ENCODE measurements at places on chromosomes 2 and 18.

DNA sequence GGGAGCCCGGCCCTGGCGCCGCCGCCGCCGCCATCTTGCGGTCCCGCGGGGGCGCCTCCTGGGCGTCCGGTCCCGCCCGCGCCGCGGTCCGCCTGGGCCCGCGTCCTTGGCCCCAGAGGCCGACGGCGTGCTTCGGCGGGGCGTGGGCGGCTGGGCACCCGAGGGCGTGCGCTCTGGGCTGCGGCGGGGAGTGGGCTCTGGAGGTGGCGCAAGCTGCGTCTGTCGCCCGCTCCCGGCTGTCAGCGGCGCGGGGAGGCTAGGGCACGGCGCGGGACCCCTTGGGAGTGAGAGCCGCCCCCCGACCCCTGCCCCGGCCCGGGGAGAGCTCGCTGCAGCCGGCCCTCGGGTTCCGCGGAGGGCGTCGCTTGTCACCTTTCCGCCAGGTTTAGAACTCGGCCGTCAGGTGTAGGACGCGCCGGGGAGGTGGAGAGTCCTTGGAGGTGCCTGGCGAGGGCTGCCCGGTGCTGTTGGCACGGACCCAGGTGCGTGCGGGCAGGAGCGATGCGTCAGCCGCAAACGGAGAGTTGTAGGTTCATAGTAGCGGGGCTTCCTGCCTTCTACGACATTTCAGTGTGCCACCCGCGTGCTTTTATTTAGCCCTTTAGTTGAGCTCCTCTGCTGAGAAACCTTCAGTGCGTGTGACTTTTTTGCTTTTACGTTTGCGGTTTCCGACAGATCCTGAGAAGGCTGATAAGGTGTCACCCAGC, 921 bp downstream of the VAPA start:
- peak; percentile 55 for DNase-seq

GRCh38 chr2:63378589-63378988, 209.7 kb downstream of the WDPCP start:
- DNase-seq, result no peak

DNA sequence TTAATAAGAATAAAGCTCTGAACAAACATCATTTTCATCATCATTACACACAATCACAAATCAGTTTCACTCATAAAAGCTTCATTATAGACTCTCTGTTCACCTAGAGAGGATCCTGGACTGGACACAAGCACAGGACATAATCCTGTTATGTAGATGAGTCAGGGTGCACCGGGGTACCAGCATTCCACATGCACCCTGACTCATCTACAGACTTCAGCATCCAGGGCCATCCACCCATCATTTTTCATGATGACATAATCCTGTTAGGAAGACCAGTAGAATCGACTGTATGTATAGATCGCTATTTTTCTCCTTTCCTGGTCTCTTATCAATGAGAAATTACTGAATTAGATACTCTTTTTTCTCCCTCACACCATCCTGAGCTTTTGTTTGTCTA, 73.7 kb upstream of the PIK3C3 start:
- no peak for DNase-seq

- no peak for DNase-seq
Observed at GRCh38 chr2:50018292-50018691, 864.0 kb upstream of the FSHR start.

- no peak for DNase-seq
Observed at GRCh38 chr18:9868857-9869714, 16.7 kb upstream of the TXNDC2 start.

DNA sequence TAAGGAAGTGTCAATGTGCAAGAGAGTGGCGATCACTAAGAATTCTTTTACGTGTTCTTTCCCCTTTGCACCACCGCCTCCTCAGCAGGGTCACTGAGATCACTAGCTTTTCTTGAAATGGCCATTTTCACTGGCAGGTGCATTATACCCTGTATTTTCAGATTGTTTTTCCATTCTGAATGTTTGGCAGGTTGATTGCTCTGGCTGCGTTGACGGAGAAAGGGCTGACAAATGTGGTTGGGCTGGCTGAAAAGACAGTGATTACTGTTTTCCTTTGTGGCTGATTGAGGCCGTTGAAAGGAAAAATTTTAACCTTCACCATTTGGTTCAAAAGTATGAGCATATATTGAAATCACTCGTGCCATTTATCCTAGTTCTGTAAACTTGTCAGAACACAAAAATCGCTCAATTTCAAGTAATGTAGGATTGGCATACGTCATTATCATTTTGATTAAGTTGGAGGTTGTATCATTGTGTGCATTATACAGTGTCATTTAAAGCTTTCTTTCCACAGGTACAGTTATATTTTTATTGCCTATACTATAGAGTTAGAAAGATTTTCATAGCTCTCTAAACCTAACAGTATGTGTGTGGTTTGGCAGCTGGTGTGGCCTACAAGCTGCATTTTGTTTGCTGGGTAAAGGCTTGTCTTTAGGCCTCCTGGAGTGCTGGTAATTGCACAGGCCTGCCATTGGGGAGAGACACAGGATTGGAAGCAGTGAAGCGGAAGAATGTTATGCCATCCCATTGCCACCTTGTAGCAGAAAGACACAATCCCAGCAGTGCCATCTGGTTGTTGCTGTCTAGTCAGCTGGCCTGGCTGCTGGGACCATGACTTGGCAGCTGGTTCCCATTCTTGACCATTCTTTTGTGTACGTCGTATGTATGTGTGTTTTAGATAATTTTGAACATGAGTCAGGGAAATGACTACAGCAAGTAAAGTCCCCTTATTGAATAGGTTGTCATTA, 36.7 kb downstream of the DYNC1I2 start:
- DNase-seq, result peak; percentile 90

GRCh38 chr2:38997781-38998180, 108.1 kb downstream of the ARHGEF33 start:
- no peak for DNase-seq

DNA sequence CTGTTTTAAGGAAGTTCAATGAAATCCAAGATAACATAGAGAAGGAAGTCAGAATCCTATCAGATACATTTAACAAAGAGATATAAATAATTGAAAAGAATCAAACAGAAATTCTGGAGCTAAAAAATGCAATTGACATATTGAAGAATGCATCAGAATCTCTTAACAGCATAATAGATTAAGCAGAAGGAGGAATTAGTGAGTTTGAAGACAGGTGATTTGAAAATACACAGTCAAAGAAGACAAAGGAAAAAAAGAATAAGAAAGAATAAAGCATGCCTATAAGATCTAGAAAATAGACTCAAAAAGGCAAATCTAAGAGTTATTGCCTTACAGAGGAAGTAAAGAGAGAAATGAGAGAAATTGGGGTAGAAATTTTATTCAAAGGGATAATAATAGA, 204.1 kb downstream of the SS18 start:
- no peak for DNase-seq

DNA sequence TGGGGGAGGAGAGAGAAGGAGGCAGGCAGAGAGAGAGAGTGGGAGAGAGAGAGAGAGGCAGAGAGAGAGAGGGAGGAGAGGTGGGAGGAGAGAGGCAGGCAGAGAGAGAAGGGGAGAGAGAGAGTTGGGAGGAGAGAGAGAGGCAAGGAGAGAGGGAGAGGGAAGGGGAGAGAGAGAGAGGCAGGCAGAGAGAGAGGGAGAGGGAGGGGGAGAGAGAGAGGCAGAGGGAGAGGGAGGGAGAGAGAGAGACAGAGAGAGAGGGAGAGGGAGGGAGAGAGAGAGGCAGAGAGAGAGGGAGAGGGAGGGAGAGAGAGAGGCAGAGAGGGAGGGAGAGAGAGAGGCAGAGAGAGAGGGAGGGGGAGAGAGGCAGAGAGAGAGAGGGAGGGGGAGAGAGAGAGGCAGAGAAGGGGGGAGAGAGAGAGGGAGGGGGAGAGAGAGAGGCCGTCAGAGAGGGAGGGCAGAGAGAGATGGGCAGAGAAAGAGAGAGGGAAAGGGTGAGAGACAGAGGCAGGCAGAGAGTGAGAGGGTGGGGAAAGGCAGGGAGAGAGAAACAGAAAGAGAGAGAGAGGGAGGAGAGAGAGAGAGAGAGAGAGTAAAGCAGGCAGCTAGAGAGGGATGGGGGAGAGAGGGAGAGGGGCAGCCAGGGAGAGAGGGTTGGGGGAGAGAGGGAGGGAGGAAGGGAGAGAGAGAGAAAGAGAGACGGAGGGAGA, 122.2 kb upstream of the PXDN start:
- DNase-seq, result no peak

DNA sequence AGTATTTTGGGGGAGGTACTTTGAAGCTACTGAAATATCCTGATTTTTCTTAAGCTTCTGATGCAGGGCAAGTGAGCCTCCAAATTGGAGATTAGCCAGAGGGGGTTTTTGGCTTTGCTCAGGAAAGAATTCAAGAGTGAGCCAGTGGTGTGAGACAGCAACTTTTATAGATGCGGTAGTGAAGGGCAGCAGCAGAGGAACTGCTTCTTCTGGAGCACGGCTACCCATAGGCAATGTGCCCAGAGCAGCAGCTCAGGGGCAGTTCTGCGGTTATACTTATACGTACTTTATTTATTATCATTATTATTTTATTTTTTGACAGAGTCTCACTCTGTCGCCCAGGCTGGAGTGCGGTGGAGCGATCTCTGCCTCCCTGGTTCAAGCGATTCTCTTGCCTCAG, 19.8 kb upstream of the NT5DC4 start:
- DNase-seq, result no peak

DNA sequence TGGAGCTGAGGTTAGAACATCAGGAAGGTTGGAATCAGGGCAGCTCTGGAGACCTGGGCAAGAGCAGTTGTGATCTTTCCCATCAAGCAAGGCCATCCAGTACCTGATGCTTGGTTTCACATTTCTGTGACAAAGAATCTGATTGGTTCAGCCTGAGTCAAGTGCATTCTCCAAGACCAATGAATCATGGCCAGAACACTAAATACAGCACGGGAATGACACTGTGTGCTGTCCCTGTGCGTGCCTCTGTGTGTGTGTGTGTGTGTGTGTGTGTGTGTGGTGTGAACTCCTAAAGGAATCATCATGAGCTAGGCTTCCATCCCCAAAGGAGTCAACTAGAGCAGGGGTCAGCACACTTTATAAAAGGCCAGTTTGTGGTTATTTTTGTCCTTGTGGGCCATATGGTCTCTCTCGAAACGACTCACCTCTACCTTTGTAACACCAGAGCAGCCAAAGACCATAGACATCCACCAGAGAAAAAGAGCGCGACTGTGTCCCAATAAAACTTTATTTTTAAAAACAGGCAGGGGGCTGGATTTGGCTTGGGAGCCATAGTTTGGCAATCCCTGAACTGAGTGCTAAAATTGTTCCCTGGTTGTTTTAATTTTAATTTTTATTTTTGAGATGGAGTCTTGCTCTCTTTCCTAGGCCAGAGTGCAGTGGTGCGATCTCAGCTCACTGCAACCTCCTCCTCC, 99.7 kb downstream of the INHBB start:
- DNase-seq, result no peak

DNA sequence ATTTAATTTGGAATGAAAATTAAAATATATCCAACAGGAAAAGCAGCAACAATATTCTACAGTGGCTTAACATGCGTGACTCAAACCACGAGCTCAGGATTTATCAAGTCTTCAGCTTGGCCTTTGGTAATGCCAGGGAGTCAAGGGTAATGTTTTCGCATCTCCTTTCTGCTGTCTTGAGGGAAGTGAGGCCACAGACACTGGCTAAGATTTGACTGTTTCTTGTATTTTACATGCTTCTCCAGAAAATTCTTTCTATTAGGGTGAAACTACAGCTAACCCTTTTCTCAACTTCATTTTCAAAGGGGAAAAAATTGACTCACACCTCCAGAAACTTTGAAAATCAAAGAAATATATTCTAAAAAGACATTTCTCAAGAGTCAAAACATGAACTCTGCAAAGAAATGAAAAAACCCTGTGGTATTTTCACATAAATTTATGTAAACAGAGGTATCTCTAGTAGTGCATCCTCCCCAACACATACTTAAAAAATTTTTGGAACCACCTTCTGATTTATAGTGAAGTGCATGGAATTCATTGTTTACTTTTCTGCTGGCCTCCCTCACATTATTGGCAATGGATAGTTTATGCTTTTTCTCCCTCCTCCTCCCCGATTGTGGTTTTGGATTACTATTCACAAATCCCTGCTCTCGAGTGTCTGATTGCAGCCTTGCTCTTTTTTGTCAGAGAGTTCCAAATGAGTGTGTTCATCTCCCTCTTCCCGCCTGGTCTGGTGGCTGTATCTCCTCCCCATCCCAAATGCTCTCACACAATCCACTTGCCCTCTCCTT, 48.7 kb downstream of the DPP4 start:
- no peak for DNase-seq

GRCh38 chr2:50611351-50611871, 420.5 kb downstream of the NRXN1 start:
- DNase-seq, result no peak

GRCh38 chr18:10349561-10349960, 104.9 kb upstream of the APCDD1 start:
- no peak for DNase-seq

- no peak for DNase-seq
Observed at GRCh38 chr18:70194227-70194890, 11.1 kb downstream of the RTTN start.

- DNase-seq, result peak; percentile 6
Observed at GRCh38 chr2:147255812-147256211, 589.0 kb upstream of the ACVR2A start.

- DNase-seq, result peak; percentile 24
Observed at GRCh38 chr2:25036221-25036559, 5.7 kb upstream of the EFR3B start.

- no peak for DNase-seq
Observed at GRCh38 chr2:38830526-38831159, 45.1 kb downstream of the DHX57 start.

GRCh38 chr18:44765456-44765855, 84.8 kb downstream of the SETBP1 start:
- DNase-seq, result no peak

GRCh38 chr2:201600906-201601305, 42.4 kb downstream of the TMEM237 start:
- no peak for DNase-seq

GRCh38 chr2:190978389-190979053, 35.5 kb downstream of the STAT1 start:
- DNase-seq, result no peak

- no peak for DNase-seq
Observed at GRCh38 chr2:3613524-3613905, 18.6 kb downstream of the COLEC11 start.

DNA sequence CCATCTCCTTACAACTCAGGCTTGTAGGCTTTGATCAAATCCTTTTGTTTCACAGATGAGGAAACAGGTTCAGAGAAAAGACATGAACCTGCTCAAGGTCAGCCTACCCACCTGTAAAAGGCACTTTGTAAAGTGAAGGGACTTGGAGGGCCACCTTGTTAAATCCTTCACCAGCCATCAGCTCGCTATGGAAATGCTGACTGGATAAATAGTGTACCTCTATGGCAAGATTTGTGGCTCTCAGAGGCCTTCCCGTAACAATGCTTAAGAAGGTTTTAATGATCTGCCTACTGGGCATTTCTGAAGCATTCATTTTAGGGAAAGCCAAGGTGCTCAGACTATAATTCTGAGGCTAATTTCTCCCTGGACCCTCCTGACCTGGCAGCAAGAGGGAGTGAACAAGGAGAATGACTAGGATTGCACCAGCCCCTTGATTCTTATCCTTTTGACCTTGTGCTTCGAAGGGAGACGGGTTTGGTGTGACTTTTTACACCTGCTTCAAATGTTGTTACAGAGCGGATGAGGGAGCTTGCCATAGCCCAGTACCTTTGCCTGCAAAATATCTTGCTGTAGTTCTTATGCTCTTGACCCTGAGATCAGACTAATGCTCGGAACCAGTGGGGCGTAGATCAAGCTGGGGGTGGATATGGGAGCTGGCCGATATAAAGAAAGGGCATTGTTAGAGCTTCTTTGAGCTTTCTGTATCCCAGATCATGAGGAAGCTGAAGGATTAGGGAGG, 90.9 kb upstream of the CXCR4 start:
- DNase-seq, result no peak

Data from neural progenitor cell (in vitro differentiated cells).